Fibroblast of lung (primary cell): ENCODE measurements at places on chromosomes 11 and 22. TPM values are rescaled to one million over a fixed set of nuclear protein-coding genes. Genes with fewer than 3 reads are reported as not detected.

The IL10RA gene
- 0.17 and 0.26 TPM in 2 replicates for total RNA-seq

The OR52N4 gene
- 0.33 TPM in 1 of 2 replicates, not detected in the other for total RNA-seq

The LARGE2 gene
- total RNA-seq = not detected in 2 replicates

DNA sequence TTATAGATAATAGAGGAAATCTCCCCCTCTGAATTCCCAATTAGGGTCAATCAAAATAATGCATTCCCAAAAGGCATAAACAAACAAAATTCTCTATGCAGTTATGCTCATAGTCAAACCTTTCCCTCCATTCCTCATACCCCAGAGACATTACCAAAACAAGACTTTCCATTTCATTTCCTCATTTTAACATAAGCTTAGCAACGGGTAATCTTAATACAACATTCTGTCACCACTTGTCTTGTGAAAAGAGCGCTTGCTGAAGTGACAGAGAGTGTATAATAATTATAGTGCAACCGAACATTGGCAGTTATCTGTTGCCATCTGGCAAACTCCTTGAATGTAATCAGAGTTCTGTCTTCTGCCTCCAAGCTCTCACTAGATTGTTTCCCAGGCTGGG is 1.2 kb upstream of the SLN start:
- H3K27me3 ChIP-seq = no peaks in the 10 kb centered on the region
- no peak overlapping the region for H3K4me3 ChIP-seq
- H3K27ac ChIP-seq = no peak overlapping the region
- H3K36me3 ChIP-seq = no peaks in the 10 kb centered on the region

GRCh38 chr11:22556381-22556780 is 69.2 kb downstream of the FANCF start:
- no peak overlapping the region for H3K4me3 ChIP-seq
- no peaks in the 10 kb centered on the region for H3K36me3 ChIP-seq
- peak; percentile 1 for DNase-seq
- H3K27me3 ChIP-seq = no peaks in the 10 kb centered on the region
- H3K4me1 ChIP-seq = no peaks in the 10 kb centered on the region

- no peaks in the 10 kb centered on the region for H3K4me1 ChIP-seq
- H3K4me3 ChIP-seq = no peak overlapping the region
- no peak for DNase-seq
- H3K27me3 ChIP-seq = no peaks in the 10 kb centered on the region
Measured at GRCh38 chr11:109847621-109848020, 245.6 kb upstream of the ZC3H12C start.

- no peaks in the 10 kb centered on the region for H3K36me3 ChIP-seq
- no peak overlapping the region for H3K27ac ChIP-seq
- H3K4me1 ChIP-seq = no peaks in the 10 kb centered on the region
- DNase-seq = no peak
- no peak overlapping the region for H3K4me3 ChIP-seq
Measured at GRCh38 chr11:34626393-34626792, 5.5 kb downstream of the EHF start.

DNA sequence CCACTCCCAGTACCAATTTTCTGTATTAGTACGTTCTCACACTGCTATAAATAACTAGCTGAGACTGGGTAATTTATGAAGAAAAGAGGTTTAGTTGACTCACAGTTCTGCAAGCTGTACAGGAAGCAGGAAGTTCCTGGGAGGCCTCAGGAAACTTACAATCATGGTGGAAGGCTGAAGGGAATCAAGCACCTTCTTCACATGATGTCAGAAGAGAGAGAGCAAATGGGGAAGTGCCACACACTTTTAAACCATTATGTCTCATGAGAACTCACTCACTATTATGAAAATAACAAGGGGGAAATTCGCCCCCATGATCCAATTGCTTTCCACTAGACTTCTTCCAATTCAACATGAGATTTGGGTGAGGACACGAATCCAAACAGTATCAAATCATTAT is 271.4 kb downstream of the ETS1 start:
- DNase-seq = no peak
- H3K4me1 ChIP-seq = no peaks in the 10 kb centered on the region
- no peaks in the 10 kb centered on the region for H3K36me3 ChIP-seq
- no peak overlapping the region for H3K4me3 ChIP-seq

- H3K36me3 ChIP-seq = no peaks in the 10 kb centered on the region
- H3K27ac ChIP-seq = no peak overlapping the region
- H3K27me3 ChIP-seq = no peaks in the 10 kb centered on the region
- no peak overlapping the region for H3K4me3 ChIP-seq
- H3K4me1 ChIP-seq = no peaks in the 10 kb centered on the region
Measured at GRCh38 chr11:87284306-87284705, 246.6 kb downstream of the TMEM135 start.

DNA sequence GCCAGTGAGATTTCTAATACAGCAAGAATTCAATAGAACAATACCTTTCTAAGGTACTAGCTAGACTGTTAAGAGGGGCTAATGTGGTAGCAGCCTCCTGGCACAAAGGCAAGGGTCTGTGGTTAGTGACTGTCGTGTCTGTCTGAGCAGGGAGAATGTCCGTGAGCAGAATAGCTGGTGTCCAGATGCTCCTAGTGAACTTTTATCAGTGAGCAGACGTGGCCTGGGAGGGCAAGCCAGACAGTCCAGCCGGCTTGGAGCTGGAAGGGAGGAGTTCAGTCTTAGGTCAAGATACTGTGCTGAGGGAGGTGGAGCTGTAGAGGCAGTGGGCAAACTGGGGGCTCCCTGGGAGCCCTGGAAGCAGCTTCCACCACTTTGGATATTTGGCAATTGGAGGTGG is 138.6 kb downstream of the TEAD1 start:
- peaks cover 61% of the 10 kb centered on the region for H3K4me1 ChIP-seq
- peak; percentile 50 for DNase-seq
- no peaks in the 10 kb centered on the region for H3K36me3 ChIP-seq
